ENCODE measurements at places on chromosomes 1 and 21.
A peak's percentile ranks its signal among the peaks of the same experiment; 100 is the strongest.

DNA sequence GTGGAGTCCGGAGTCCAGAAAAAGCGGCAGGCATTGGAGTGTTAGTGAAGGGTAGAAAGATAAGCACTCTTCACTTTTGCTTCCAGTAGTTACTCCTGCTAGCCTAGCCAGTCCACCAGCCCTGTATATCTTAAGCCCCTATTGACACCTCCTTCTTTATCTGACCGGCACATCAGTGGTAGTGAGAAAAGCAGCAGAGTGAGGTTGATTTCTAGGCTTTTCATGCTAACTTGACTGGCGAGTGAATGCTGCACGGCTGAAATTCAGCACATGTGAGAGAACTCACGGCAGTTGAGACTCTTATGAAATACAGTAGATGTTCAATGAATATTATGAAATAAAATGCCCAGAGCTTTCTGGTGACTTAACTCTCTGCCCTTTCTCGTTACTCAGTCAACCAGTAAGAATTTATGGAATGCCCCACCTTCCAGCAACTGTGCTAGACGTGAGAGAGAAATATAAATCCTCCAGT lies 128.2 kb downstream of the CACHD1 start:
- DNase-seq: no peak

DNA sequence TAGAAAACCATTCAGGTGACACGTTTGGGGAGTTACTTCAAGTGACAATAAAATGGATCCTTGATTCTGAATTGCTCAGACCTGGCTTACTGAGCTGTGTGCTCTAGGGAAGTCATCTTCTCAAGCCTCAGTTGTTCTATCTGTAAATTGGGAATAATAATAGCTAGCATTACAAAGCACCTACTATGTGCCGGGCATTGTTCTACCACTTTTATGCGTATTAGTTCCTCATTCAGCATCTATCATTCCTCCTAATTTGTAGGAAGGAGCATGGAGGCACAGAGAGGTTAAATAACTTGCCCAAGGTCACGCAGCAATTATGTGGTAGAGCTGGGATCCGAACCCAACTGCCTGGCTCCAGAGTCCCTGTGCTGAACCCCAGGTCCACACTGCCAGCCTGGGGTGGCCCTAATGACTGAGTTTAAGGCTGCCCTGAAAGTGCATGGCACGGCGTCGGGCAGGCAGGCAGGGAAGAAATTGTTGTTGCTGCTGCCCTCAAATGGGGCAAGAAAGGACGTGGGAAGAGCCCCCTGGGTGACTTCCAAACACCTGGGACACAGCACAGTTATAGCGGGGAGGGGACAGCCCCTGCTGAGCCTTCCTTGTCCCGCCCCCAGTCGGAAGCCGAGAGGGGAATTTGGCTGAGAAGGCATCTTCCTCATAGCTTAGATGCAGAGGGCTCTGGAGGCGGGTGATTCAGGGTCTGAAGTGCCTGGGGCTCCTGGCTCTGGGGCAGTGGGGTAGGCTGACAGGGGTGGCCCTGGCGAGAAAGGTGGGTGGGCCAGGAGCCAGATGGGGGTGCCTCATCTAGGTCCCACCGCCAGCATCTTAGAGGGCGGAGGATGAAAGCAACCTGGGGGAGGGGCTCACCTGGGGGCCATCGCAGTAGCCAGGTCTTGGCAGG lies 86.5 kb upstream of the IFFO2 start:
- DNase-seq: peak; percentile 46

DNA sequence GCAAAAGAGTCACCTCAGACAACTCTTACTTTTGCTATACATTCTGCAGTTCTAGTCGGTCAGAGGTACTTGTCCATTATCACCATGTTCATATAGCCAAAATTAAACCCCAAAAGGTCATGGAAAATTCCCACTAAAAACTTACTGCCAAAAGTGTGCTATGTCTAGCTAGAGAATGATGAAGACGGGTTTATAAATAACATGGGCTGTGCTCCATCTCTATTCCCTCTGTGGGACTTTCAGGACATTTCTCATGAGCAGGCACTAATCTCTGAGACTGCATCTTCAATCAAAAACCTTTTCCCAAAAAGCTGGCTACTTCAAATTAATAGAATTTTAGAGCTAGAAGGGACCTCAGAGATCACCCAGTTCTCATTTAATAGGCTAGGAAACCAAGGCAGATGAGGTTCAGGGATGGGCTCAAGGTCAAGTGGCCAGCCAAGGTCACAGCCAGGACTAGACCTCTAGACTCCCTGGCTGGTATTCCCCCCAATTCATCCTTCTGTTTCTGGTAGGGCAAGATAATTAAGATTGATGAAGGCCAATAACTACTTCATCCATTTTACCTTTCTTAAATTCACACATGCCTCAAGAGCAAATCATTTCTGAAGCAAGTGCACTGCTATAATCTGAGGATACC lies 21.0 kb upstream of the MOB3C start:
- no peak for DNase-seq

GRCh38 chr1:43522776-43523480 lies 7.8 kb upstream of the PTPRF start:
- DNase-seq: no peak

DNA sequence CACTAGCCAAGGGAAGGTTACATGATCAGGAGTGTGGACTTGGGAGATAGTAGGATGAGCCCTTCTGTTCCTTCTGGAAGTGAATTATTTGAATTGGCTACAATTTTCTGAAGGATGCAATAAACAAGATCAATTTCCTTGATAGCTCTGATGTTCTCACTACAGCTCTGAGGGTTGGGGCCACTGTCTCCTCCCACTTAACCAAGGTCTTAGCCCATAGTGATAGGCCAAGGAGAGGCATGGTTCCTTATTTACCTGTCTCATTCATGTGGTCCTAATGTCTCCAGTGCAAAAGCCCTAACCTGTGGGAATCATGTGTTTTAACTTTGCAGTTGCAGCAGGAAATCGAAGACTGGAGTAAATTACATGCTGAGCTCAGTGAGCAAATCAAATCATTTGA lies 34.8 kb downstream of the MIA3 start:
- DNase-seq: no peak

- DNase-seq: peak; percentile 32
Observed at GRCh38 chr21:44084496-44085241, 22.5 kb upstream of the PWP2 start.

DNA sequence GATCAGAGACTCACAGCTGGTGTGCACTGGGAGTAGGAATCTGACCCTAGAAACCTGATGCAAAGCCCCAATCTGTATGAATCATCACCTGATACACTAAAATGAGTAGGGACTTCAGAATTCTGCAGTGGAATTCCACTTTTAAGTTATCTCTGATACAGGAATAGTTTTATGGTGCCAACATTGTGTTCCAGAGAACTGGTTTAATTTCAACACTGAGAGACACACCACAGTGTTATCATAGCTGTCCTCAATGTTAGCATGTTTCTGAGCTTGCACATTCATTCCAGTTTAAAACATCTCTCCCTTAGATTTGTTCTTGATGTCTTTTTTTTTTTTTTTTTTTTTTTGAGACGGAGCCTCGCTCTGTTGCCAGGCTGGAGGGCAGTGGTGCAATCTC lies 7.1 kb downstream of the UTS2 start:
- no peak for DNase-seq

DNA sequence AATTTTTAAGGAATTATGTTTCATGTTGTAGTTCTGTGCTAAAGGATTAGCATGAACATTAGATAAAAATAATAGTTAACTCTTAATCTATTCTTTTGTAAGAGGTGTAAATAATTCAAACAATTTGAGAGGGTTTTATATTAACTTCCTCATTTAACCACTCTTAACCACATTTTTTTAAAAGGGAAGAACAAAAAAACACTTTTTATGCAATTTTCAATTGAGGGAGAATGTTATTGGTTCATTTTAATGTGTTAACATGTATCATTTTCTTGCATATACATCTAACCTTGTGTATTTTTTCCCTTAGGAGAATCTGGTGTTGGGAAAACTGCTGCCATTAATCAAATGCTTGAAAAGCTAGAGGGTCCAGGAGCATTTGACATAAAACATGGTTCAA lies 169.0 kb downstream of the LBR start:
- no peak for DNase-seq

- DNase-seq: no peak
Observed at GRCh38 chr1:228021355-228022030, 14.7 kb downstream of the WNT3A start.

DNA sequence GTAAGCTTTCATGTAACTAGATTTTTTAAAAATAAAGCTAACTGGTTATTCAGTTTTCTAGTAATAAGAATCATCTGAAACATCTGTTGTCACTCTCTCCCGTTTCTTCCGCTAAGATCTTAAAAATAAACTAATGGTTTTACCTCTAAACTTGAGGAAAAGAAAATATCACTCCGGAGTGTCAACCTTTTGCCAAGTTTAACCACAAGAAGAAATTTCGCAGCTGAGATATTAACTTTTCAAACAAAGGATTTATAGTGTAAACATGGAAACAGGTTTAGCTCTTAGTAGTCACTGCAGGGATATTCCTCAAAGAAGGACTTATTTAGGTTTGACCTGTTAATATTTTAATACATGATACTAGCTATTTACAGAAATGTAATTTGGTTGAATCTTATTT lies 954.9 kb downstream of the ADGRL2 start:
- DNase-seq: no peak

GRCh38 chr1:76291191-76291590 lies 216.6 kb downstream of the ST6GALNAC3 start:
- no peak for DNase-seq

GRCh38 chr1:216682752-216683151 lies 40.5 kb downstream of the ESRRG start:
- DNase-seq: no peak
